Left ventricle myocardium inferior (tissue), 1 donor: ENCODE measurements at places on chromosomes 7 and 10.

DNA sequence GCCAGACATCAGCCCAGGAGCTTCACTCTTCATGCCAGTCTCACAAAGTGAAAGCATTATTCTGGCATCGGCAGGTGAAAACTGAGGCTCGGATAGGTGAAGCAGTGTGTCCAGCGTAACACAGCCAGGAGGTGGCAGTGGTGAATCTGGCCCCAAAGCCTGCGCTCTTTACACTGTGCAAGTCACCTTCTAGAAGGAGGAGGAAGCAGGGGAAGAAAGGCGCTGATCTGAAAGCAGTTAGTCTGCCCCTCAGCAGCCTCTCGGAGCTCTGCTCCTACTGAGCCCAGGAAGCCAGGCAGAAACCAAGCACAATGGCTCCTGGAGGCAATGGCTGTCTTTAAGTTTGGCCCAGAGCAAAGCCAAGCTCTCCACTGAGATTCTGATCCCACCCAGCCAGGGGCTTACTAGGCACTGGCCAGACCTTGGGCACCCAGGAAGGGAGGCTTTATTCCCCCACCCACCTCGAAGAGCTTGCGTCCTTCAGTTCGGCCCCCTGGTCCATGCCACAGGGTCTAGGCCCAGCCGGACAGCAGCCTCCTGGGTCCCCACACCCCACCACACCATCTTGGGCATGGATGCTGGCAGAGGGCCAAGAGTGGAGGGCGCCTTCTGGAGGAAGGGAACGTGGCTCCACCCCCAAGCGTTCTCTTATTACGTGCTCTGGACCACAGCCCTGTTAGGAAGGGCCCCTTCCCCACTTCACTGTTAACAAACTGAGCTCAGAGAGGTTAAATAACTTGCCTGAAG is 104.5 kb downstream of the GRID1 start:
- no peak overlapping the region for H3K4me3 ChIP-seq
- H3K27ac ChIP-seq = no peak overlapping the region
- peaks cover 10% of the 10 kb centered on the region for H3K4me1 ChIP-seq
- H3K27me3 ChIP-seq = peaks cover 62% of the 10 kb centered on the region
- no peak for DNase-seq

- H3K4me3 ChIP-seq = peak overlapping the region; percentile 93
- peak; percentile 74 for DNase-seq
- H3K27ac ChIP-seq = peak overlapping the region; percentile 97
- H3K4me1 ChIP-seq = peaks cover 84% of the 10 kb centered on the region
- H3K36me3 ChIP-seq = peaks cover 15% of the 10 kb centered on the region
- H3K27me3 ChIP-seq = peaks cover 18% of the 10 kb centered on the region
These were observed 594 bp downstream of the ZNF503 start for GRCh38 chr10:75400771-75401568.

GRCh38 chr10:3090914-3091787 is 23.8 kb downstream of the PFKP start:
- DNase-seq = peak; percentile 60
- H3K4me1 ChIP-seq = peaks cover 56% of the 10 kb centered on the region

DNA sequence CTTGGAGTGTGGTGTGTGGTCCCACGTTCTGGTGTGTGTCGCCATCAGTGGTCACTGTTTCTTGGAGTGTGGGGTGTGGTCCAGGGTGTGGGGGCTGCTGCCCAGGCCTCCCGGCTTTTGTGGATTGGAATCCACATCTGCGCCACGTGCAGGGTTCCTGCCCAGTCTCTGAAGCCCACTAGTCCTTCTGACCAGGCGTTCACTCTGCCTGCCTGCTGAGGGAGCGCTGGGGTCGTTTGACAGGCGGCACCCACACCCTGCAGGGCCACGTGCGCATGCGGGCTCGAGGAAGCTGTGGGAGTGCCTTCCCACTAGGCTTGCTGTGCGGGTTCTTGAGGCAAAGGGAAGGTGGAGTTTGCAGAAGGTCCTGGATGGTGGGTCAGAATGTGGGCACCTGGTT is 51.4 kb downstream of the INPP5A start:
- no peak for DNase-seq
- peak overlapping the region; percentile 86 for H3K27ac ChIP-seq
- H3K27me3 ChIP-seq = no peaks in the 10 kb centered on the region
- peaks cover 100% of the 10 kb centered on the region for H3K4me1 ChIP-seq
- no peaks in the 10 kb centered on the region for H3K36me3 ChIP-seq

- peaks cover 26% of the 10 kb centered on the region for H3K4me1 ChIP-seq
- H3K27me3 ChIP-seq = peaks cover 19% of the 10 kb centered on the region
- peaks cover 10% of the 10 kb centered on the region for H3K36me3 ChIP-seq
- peak overlapping the region; percentile 79 for H3K27ac ChIP-seq
- no peak for DNase-seq
- peak overlapping the region; percentile 89 for H3K4me3 ChIP-seq
These were observed 452 bp upstream of the RPP30 start for GRCh38 chr10:90871279-90871765.

DNA sequence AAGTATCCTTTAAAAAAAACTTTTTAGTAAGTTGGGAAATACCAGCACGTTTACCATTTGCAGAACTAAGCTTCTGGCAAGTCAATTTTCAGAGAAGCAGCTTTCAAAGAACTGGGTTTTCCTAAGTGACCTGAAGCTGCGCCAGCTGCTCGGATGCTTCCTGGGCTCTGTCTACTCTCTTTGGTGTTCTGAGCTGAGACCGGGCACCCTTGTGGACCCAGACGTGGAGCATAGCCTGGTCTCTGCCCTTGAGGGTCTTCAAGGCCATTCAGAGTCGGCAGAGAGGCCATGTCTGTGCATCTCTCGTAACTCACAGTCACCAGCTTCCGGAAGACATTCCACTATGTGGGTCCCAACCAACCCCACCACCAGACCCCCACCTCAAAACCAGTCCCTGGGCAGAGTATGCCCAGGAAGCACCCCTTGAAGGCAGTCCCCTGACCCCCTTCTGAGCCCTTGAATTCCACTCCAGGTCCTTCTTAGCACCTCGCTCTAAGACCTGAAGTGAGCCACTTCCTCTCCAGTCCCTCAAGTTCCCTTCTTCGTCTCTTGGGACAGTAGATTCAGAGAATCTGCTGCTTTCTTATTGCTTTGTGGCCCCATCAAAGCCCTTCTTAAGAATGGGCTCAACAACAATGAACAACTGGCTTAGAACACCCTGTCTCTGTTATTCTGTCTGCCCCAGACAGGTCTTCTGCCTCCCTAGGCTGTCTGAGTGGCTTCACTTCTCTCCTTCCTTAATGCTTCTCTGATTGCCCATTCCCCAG is 8.5 kb downstream of the CALML5 start:
- no peak for DNase-seq
- peaks cover 16% of the 10 kb centered on the region for H3K27me3 ChIP-seq
- H3K4me3 ChIP-seq = no peak overlapping the region
- no peaks in the 10 kb centered on the region for H3K36me3 ChIP-seq
- H3K27ac ChIP-seq = no peak overlapping the region
